ENCODE measurements at places on chromosomes 6 and 20.

GRCh38 chr6:106197441-106197840 lies 111.3 kb downstream of the PRDM1 start:
- DNase-seq: no peak

DNA sequence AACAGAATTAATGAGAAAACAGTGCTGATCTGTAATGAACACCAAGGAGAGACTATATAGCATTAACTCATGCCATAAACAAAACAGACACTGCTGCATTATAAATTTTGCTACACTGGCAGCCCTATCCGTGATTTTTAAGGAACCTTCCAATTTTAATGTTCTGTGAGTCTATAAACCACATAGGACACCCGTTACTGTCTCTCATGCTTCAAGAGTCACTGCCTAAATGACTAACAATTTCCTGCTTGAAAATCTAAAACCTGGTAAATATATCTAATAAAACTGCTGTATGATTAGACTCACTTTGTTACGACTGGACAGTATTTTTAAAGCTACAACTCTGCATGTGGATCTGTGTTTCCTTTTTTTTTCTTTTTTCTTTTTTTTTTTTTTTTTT lies 8.7 kb downstream of the CHD6 start:
- DNase-seq: no peak

DNA sequence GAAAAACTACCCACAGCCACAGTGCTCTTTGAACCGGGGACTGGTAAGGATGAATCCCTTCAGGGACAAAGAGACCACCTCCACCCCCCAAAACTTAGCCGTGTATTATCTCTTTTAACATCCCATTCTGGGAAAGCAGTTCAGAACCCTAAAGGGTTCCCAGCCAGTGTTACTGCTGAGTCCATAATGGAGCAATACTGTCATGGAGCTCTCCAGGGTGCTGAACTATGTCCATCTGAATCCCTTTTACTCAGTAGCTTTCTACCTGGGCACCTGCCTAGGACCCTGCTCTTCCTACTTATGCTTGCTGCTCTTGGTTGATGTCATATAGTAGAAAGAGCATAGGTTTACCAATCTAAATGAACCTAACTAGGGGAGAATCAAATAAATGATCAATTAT lies 22.3 kb upstream of the SAYSD1 start:
- no peak for DNase-seq

DNA sequence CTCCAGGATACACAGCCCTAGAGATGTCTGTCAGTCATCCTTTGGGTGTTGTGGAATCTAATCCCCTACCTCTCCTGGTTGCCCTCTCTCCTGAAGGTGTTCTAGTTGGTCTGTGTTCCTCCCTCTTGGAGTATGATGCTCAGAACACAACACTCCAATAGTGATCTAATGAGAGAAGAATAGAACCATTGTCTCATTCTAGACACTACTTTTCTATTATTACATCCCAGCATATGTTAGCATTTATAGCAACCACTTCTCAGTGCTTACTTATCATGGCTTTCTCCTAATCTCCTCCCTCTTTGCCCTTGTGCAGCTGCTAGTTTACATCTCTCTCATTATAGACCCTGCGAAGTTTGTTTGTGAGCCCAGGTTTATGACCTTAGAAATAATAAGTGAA lies 109.0 kb downstream of the UNC5CL start:
- no peak for DNase-seq

DNA sequence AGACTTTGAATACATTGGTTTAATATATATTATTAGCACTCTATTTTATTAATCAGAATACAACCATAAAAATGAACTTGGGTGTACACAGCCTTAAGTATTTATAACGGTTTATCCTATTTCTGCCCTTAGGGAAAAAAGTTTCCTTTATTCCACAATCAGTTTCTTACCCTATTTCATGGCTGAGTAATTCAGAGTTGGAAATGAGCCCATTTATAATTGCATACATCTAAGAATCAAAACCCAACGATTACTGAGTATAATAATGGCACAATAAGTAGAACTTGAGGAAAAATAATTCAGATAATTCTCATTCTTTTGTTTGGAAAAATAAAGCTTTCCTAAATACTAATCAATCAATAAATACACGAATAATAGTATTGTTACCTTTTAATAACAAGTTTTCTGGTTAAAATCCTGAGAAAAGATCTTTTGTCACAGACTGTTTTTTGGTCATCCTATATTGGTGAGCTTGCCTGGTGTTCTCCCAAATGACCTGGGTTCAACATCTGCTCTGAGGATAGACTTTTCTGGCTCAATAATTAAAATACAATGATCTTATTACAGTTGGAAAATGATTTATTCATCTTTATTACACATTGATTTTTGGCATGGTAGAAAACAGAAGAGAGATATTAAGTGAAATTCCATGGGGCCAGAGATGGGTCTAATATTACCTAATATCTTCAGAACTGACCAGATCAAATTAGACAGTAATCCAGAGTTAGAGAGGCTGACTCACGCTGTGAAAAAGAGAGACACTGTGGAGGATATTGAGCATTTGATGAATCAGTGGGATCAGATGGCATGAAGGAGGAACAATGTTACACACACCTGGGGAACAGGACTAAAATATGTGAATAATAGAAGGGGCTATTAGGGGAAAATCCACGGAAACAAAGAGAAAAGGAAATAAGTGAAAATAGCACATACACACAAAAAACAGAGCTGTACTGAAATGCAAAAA lies 162.1 kb upstream of the TBX18 start:
- DNase-seq: no peak

DNA sequence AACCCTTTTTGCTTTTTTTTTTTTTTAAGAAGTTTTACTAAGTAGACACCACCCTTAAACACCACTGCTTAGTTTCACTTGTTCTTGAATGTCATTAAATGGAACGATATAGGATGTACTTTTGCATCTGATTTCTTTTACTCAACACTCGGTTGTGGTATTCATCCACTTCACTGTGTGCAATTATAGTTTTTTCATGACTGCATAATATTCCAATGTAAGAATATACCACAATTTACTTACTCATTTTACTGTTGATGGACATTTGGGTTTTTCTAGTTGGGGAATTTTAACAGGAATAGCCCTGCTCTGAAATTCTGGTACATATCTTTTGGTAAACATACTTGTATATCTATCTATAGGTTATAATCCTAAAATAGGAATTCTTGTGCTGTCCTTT lies 29.9 kb downstream of the RTN4IP1 start:
- DNase-seq: no peak

DNA sequence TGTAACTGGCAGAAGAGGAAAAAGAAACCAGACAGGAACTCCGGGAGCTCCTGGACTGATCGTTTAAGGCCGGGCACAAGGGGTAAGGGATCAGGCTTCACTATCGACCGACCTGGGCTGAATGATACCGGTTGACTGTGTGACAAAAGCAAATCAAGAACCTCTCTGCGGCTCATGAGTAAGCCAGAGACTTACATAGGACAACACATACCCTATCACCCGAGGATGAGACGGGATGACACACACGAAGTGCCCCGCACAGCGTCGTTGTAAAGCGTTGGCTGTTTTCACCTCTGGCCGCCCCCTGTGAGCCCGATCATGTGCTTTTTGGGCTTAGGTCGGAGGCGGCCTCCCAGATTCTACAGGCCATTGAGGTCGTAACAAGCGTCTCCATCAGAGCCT lies 695 bp upstream of the TGIF2 start:
- no peak for DNase-seq

DNA sequence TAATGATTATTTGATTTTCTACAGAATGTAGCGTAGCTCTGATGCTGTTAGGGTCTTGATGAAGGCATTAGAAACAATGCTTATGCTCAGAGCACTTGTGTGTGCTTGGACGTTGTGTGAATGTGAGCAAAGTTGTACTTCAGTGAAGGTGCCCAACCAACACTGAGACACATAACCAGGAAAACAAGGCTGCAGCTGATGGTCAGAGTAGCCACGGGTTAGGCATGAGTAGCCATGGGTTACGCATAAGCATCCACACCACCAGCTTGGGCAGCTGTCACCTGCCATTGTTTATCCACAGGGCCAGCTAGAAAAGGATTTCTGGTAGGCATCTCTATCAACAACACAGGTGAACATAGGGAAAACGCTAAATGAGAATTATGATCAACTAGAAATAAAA lies 326.6 kb downstream of the NRN1 start:
- no peak for DNase-seq

- no peak for DNase-seq
Measured at GRCh38 chr6:92647630-92648029, 771.7 kb downstream of the EPHA7 start.

DNA sequence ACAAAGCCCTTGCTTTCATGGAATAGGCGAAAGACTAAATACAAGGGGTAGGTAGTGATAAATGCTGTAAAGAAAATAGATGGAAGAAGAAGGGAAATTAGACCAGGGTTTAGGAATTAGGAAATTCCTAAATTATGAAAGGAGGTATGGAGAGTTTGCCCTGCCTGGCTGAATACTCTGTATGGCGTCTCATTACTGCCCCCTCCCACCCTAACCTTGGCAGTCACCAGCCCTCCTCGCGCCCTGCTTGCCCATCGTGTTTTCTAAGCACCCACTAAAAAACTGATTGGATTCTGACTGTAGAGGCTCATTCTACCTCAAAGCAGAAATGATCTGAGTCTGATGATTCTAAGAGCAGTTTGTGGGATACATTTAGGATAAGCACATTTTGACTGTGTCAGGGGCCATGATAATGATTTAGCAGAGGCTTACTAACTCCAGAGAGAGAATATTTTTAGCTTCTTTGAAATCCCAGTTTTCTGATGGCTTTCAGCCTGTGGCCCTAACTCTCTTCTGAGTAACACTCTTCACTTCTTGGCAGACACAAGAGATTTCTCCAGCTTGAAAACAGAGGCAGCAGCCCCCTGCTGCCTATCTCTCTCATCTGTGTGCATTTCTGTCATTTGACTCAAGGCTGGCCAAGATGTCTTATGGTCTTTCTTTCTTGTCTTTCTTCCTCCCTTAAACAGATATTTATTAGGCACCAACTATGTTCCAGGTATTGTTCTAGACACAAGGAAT lies 1.4 kb upstream of the CHD6 start:
- no peak for DNase-seq

DNA sequence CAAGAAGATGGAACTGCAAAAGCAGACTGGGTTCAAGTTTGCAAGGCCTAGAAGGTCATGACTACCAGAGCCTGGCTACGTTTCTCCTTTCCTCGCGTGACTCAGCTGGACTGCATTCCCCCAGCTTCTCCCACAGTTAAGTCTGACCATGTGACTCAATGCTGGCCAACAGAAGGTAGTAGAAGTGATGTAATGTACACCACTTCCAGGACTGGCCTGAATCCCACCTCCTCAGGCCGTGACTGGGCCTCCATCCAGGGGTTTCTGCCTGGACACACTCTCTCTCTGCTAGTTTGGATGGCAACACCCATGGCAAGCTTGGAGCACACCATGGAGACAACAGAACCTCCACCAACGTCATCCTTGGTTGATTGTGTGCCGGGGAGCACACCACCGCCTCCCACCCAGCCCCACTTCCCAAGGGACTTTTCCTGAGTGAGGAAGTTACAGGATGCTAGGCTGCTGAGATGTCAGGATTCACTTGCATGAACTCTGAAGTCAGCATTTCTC lies 112.0 kb upstream of the CDYL start:
- DNase-seq: no peak

GRCh38 chr6:75230484-75231325 lies 12.9 kb downstream of the COX7A2 start:
- DNase-seq: no peak

DNA sequence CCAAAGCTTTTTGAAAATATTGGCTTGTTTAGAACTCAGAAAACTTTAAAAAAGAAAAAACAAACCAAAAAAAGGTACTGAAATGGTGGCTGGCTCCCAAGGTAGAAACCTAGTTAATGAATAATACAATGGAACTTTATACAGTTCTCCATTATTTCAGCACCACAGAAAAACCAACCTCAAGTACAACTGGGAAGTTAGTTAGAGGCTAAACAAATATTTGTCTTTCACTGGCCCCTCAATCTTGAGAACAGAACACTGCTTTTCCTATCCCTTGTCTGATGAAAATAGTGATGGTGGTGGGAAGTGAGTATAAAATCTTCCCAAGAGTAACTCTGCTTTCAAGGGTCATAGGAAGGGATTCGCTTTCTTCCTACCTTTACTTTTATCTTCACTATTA lies 126.5 kb downstream of the REV3L start:
- no peak for DNase-seq

DNA sequence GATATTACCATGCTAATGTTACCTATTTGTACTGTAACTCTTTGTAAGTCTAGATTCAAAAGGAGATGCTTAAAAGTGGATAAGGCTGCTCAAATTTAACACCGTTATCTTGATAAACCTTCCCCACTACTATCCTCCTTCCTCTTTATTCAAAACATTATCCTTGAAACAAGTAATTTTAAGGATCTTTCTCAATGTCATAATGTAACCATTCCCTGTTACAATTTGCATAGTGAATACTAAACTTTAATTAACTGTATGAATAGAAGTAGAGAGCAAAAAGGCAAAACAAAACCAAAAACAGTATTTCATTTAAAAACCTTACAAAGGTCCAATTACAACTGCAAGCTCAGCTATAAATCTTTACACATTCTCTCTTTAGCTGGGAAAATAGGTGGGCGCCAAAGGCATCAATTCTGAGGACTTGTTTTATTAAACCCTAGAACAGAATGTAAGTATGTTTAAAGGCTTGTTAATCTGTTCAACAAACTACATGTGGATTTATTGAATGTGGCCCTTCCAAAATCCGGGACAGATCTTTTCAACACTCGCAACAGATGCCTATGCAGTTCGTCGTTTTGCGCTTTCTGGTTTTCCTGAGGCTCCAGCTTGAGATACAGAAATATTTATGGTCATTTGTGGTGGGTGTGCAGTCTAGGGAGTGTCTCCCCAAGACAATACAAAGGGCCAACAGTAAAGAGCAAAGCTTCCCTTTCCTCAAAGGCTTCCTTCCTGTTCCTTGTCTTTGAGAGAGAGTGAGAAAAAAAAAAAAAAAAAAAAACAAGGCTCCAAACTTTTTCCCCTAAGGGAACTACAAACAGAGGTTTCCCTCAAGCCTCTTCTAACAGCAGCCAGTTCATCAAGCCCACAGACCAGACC lies 15.1 kb downstream of the KIF13A start:
- DNase-seq: no peak

GRCh38 chr6:161226009-161226964 lies 47.6 kb downstream of the AGPAT4 start:
- no peak for DNase-seq

- DNase-seq: no peak
Measured at GRCh38 chr20:33400812-33401183, 521 bp downstream of the CDK5RAP1 start.

DNA sequence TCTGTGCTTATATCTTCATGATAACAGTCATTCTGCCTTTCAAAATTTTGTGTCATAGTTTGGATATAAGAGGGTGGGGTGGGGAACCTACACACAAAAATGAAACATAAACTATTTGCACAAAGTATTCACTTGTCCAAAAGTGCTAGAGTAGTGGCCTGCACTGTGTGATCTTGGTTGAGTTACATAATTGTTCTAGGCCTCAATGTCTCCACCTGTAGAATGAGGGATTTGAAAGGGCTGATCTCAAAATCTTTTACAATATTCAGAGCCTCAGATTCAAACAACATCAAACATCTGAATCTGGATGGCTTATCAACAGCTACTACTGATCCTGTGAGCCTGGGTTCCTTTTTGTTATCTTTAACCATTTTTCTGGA lies 64.3 kb upstream of the TMEM30A start:
- no peak for DNase-seq
